ENCODE measurements at places on chromosomes 16 and 17.

DNA sequence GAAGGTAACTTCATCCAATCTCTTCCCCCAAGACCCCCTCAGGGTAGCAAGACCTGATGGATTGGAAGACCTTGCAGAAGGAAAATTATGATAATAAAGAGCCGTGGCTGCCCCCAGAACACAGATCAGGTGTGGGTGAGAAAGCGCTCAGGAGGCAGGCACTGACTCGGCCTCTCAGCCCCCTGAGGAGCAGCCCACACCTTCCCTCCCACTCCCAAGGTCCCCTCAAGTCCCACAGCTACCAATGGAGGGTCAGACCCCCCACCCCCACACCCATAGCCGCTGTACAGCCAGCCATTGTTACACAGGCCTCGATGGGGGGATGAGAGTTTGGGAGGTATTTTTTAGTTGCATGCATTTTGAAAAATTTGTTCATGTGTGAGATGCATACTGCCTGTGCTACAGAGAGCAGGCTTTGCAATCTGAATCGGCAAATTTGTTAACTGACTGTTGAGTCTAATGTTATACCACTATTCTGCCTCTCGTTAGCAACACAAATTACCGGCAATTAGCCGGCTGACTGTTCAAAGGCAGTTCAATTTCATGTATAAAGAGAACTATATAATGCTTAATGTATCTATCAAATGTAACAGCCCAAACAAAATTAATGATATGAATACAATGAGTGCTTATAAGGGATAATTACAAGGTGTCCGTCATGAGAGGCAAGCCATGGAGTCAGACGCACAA is 211.7 kb downstream of the C16orf78 start:
- no peak for DNase-seq

DNA sequence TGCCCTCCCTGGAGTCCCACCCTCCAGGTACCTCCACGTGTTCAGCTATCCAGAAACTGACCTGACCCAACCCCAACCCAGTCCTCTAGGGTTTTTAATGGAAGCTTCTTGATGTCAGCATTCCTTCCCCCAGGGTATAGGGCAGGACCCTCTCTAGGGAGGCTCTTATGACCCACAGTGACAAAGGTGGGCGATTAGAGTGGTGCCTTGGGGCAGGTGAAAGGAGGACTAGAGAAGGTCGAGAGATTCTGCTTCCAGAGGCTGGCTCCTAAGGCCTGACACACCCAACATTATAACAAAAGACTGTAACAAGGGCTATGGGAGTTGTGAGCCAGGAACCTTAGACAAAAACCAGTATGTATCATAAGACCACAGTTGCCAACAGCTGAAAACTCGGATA is 17.2 kb downstream of the COX11 start:
- no peak for DNase-seq

DNA sequence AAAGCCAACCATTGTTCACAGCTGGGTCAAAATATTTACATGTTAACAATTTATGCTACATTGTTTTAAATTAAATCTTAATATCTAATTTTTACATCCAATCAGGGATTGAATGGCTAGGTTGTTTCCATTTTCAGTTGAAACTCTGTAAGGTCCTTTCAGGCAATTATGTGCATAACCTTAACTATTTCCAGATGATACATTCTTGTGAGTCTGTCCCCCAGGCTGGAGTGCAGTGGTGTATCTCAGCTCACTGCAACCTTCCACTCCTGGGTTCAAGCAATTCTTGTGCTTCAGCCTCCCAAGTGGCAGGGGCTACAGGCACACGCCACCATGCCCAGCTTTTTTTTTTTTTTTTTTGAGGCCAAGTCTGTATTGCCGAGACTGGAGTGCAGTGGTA is 10.4 kb downstream of the CDC42EP4 start:
- DNase-seq, result no peak

- no peak for DNase-seq
Measured at GRCh38 chr16:53952215-53953208, 248.6 kb downstream of the FTO start.

- no peak for DNase-seq
Measured at GRCh38 chr16:64830653-64831052, 291.2 kb downstream of the CDH11 start.
